ENCODE measurements at places on chromosomes 3 and 15. TPM values are rescaled to one million over a fixed set of nuclear protein-coding genes. Genes with fewer than 3 reads are reported as not detected.
A peak's percentile ranks its signal among the peaks of the same experiment; 100 is the strongest.

- no peak for DNase-seq
These were observed 1.7 kb upstream of the FAH start for GRCh38 chr15:80151148-80151547.

GRCh38 chr3:66270288-66270687 lies 49.5 kb downstream of the SLC25A26 start:
- DNase-seq, result no peak

GRCh38 chr15:97561529-97561928 lies 399.0 kb upstream of the ARRDC4 start:
- DNase-seq, result no peak

Gene PPP1R14D
- total RNA-seq, result not detected

Gene ATP13A4
- total RNA-seq, result not detected

DNA sequence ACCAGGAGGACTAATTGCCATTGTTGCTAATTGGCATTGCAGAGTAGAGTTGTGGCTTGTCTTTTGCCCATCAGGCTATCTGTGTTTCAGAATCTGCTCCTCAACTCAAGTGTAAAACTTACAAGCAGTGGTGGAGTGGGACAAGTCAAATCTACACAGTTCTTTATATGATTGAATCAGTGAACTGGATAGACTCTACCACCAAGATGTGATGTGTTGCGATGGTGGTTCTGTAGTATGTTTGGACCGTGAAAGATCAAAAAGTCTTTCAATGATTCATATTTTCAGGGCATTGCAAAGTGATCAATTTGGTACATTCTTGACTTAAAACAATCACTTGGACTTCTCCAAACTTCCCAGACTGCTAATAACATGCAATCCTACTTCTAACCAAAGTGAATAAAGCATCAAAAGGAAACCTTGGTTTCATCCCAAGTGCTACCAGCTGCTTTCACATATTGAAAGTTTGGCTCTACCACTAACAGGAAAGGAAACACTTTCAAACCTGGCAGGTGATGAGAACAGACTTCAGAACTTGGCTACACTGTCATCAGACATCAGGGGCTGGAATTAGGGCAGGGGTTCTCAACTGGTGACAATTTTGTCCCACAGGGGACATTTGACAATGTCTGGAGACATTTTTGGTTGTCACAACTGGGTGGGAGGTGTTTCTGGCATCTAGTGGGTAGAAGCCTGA lies 844.7 kb upstream of the CFAP20DC start:
- no peak for DNase-seq

GRCh38 chr3:48877671-48878070 lies 21.0 kb downstream of the SLC25A20 start:
- DNase-seq, result no peak

DNA sequence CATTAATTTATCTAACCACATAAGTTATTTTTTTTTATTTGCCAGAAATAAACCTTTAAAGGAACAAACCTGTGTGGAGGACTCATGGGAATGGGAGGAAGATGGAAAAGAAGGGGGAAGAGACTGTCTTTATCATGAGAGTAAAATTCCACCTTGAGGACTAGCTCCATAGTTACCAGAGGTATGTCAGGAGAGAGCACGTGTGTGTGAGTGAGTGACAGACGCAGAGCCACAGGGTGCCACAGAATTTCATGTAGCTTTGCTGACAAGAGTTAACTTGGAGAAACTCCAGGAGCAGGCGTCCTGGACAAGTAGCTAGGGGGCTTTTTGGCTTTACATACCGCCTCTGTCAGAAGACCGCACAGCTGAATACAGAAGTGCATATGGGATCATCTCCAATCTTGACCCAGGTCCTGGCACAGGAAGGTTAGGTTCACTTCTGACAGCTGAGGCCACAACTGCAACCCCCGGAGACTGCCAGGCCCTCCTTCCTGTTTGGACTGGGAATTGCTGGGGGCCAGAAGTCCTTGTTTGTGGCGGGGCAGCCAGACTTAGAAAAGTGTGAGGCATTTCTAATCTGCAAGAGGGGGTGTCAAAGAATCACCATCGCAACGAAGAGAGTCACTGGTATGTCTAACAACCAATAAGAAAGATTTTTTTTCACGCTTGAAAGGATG lies 197.8 kb upstream of the TPM1 start:
- peak; percentile 76 for DNase-seq

- DNase-seq, result no peak
These were observed 239.5 kb downstream of the GAP43 start for GRCh38 chr3:115862849-115863248.

DNA sequence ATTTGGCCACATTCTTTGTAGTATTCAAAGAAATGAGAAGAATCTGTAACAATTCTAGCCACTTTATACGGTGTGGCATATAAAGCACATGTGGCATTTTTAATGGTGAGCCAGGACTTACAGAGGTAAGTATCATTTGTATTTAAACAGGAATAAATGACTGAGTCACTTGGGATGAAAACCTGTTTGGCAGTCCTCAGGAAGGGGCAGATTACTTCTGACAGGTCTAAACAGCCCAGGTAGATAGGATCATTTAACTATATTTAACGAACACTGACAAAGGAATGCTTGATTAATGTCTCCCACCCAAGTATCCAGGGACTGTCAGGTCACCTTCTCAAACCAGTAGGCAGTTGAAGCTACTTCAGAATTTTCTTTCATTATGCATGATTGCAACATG lies 241.5 kb upstream of the SATB1 start:
- DNase-seq, result no peak

- DNase-seq, result no peak
These were observed 80.0 kb downstream of the CSNK1G1 start for GRCh38 chr15:64275934-64276333.

Gene CGNL1
- 3.2 TPM for total RNA-seq

- DNase-seq, result no peak
These were observed 124.6 kb upstream of the LYSMD4 start for GRCh38 chr15:99857836-99858235.

GRCh38 chr3:123741041-123741511 lies 143.1 kb downstream of the MYLK start:
- DNase-seq, result peak; percentile 82

Gene HYPK
- 18.9 TPM for total RNA-seq

DNA sequence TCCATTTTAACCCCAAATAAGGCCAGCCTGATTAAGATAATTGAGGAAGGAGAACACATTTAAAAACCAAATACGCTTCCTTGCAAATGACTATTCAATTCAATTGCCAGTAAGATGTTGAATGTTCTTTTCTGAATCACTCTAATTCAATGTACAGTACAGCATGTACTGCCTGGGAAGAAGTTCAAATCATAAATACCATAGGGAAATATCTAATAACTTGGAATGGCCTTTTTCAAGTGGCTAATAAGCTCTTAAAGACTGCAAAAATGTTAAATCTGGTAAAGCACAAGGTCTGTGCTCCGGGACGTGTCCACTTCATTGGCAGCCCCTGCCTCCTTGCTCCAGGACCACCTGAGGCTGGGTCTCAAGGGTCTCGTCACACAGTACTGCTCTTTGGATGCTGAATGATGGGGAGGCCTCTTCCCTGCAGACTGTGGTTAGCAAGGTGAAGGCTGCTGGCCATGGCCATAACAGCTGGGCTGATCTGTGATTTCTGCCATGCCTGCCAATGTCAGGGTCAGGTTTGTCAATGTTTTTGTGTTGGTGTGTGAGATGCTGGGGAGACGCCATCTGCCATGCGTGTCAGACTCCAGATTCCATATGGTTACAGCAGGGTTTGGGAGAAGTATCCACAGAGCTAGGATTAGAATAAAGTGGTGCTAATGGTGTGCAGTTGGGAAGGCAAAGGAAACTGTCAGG lies 300.5 kb downstream of the ADAMTS17 start:
- no peak for DNase-seq

Gene ABI3BP
- 0.05 TPM for total RNA-seq

DNA sequence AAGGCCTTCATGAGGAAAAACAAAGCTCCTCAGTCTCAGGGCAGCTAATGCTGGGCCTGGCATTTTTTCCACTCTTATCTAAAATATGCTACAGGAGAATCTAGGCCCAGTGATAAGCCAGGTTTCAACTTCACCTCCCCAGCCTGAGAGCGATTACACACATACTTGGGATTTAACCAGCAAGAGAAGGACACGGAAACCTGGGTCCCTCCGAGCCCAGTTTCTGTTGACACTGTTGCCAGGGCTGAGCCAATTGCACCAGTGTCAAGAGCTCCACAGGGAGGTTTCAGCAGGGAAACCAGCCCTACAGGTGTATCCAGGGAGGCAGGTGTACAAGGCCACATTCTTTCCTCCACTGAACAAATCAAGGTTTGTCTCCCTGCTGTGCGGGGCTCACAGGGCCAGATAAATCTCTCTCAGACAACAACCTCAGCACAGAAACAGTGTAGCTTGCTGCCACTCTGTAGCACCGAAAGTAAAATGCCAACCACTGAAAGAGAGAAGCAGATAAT lies 85.4 kb downstream of the MAGI1 start:
- no peak for DNase-seq

Gene CD276
- 81.2 TPM for total RNA-seq

Gene CADM2
- not detected for total RNA-seq

GRCh38 chr3:150252462-150252861 lies 155.6 kb upstream of the TSC22D2 start:
- no peak for DNase-seq

DNA sequence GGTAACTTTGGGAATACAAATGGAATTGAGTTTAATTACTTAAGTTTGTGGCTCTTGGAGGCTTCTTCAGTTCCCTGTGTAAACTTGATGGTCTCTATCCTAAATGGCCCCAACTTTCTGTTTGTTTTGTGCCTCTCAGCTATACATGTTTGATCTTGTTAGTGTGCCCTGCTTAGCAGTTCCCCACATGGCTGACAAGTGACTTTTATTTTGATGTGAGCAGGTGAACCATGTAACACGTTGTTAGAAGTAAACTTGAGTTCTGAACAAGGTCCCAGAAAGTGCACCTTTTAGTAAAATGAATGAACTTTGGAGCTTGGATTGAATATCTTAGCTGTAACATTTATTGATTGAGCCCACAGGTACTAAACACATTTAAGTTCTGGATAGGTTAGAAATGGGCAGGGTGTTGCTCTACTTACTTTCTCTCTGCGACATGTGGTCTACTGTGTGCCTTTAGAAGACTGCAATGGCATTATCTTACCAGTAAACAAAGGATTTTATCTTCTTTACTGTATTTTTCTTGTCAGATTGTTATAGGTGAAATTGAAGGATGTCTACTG lies 4.5 kb downstream of the LSM3 start:
- DNase-seq, result no peak

- DNase-seq, result no peak
These were observed 320.6 kb downstream of the MECOM start for GRCh38 chr3:169342652-169343505.

GRCh38 chr15:56168394-56168793 lies 75.3 kb downstream of the RFX7 start:
- DNase-seq, result no peak

Gene AGBL1
- total RNA-seq, result not detected

Gene NR2F2
- total RNA-seq, result 9.8 TPM

- no peak for DNase-seq
These were observed 13.0 kb downstream of the ST3GAL6 start for GRCh38 chr3:98776140-98776493.

DNA sequence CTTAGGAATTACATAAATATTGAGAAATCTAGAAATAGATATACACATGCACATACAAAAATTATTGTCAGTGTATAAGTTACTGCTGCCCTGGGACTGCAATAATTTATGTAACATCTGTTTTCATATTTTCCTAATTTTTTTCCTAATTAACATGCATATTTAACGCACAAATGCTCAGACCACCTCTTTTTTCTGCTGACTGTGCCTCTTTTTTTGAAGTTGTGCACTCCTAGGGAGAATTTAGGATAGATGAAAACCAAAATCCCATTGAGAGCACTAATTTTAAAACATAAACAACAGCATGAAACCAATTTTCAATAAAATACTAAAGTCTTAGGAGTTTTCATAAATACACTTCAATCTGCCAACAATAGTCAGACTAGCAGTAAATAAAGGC lies 154.0 kb downstream of the TBC1D5 start:
- DNase-seq, result no peak

DNA sequence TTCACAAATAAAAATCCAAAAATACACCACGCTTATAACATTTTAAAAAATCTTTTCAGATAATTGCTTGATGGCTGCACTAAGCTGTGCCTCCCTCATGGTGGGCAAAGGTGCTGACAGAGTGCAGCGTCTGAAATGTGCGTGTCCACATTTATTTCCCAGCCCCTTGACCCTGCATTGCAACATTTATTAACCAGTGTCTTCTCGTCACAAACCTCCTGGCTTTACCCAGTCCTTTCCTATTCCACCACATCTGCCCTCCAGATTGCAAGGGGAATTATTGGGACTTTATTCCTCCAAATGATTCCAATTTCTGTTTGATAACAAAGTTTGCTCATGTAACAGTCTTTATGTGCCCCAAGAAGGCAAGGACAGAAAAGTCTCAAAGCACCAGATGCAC lies 5.5 kb downstream of the RASGRP1 start:
- DNase-seq, result no peak

Gene PLD1
- total RNA-seq, result 21.9 TPM

DNA sequence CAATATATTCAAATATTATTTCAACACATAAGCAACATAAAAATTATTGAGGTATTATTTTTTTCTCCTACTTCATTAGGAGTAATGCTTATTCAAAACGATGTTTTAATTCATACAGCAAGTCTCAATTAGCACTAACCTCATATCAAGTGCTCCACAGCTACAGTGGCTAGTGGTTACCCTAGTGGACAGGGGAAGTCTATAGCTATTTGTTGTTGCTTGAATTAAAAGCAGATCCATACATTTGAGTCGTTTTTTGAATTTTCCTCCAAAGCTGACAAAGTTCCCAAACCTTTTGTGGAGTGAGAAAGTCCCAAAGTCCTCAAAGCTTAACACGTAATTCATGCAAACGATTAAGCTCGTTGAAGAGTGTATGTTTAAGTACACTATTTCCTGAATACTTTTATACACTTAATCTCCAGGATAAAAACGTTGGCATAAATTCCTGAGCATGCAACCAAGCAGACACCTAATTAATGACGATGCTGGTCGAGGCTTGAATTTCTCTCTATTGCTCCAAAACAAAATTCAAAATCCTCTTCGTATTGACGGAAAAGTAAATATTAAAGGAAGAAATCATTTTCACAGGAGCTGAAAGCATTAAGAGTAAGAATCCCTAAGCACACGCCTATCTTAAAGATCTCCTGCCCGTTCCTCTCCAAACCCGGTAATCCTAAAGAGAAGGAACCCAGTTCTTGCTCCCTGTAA lies 985 bp downstream of the VPS13C start:
- no peak for DNase-seq

DNA sequence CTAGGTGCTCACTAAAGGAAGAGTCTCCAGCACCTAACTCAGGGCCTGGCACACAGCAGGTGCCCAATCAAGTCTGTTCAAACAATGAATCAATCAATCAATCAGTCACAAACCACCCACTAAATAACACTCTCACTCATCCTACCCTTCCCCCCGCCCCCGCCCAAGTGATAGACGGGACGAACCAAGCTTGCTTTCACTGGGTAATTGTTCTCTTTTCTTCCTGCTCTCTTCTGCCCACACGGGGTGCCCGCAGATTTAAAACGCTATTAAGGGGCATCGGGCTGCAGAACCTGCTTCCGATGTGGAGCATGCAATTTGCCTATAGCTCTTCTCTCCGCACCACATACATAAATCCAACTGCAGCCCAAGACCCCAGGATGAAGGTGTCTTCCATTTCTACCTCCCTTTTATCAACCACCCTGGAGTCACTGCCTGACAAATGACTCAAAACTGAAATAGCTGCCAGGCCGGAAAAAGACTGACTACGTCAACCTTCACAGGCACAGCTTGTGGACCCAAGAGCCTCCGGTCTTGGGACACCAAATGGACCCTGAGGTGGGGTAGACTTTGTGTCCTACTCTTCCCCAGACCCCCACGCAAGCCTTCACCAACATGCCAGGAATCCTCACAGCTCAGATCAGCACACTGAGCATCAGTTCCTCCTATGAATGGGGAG lies 1.7 kb downstream of the KLHL25 start:
- no peak for DNase-seq
